Thyroid gland (tissue), 4 donors: ENCODE measurements at places on chromosomes 4 and X. TPM values are rescaled to one million over a fixed set of nuclear protein-coding genes. Genes with fewer than 3 reads are reported as not detected.
A peak's percentile ranks its signal among the peaks of the same experiment; 100 is the strongest.

IBSP gene
- total RNA-seq, result not detected

MAGEB1 gene
- total RNA-seq, result not detected

ZXDA gene
- 13.1 TPM for total RNA-seq

CXCL3 gene
- 0.22 TPM for total RNA-seq

IL13RA1 gene
- total RNA-seq, result 40.0 TPM

MAGEB17 gene
- total RNA-seq, result 0.40 TPM

TMEM271 gene
- not detected for total RNA-seq

LAMP2 gene
- 221 TPM for total RNA-seq

- H3K36me3 ChIP-seq, result no peaks in the 10 kb centered on the region
- no peak for DNase-seq
- no peak overlapping the region for H3K4me3 ChIP-seq
- no peaks in the 10 kb centered on the region for H3K4me1 ChIP-seq
These were observed 42.0 kb upstream of the RBMXL3 start for GRCh38 chrX:115147220-115147619.

DNA sequence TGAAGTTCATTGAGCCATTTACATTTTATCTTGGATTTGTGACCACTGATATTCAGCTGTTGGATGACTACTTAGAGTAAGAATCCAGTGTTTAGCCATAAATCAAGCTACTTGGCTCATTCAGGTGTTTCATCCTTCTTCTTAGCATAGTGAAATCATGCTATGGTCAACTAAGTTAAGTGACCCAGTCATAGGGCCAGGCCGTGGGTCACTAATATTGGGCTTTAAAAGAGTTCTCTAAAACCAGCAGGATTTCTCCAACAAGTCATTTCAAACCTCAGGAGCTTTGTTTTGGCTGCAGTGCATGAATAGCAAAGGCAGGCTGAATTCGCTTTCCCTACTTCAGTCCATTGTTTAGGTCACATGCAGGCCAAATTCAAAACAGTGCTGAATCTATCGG, 181.0 kb downstream of the MAML3 start:
- H3K4me1 ChIP-seq, result peaks cover 58% of the 10 kb centered on the region
- no peak for DNase-seq
- H3K4me3 ChIP-seq, result no peak overlapping the region
- no peaks in the 10 kb centered on the region for H3K27me3 ChIP-seq

- H3K4me3 ChIP-seq, result no peak overlapping the region
- no peaks in the 10 kb centered on the region for H3K4me1 ChIP-seq
- DNase-seq, result peak; percentile 17
These were observed 34.8 kb downstream of the SMPX start for GRCh38 chrX:21723084-21723483.

GRCh38 chr4:75655562-75655961, 17.6 kb downstream of the G3BP2 start:
- H3K36me3 ChIP-seq, result peaks cover 4% of the 10 kb centered on the region
- H3K4me3 ChIP-seq, result no peak overlapping the region
- peaks cover 31% of the 10 kb centered on the region for H3K4me1 ChIP-seq
- no peak for DNase-seq
- no peak overlapping the region for H3K27ac ChIP-seq

GRCh38 chrX:39828971-39829370, 268.8 kb downstream of the BCOR start:
- DNase-seq, result no peak
- H3K27ac ChIP-seq, result no peak overlapping the region
- no peaks in the 10 kb centered on the region for H3K36me3 ChIP-seq
- no peak overlapping the region for H3K4me3 ChIP-seq
- no peaks in the 10 kb centered on the region for H3K4me1 ChIP-seq

- H3K27ac ChIP-seq, result no peak overlapping the region
- no peaks in the 10 kb centered on the region for H3K4me1 ChIP-seq
- H3K36me3 ChIP-seq, result no peaks in the 10 kb centered on the region
- no peak overlapping the region for H3K4me3 ChIP-seq
- DNase-seq, result no peak
These were observed 581.5 kb downstream of the STIM2 start for GRCh38 chr4:27442146-27442545.

GRCh38 chrX:9339603-9340491, 125.0 kb upstream of the TBL1X start:
- H3K27ac ChIP-seq, result no peak overlapping the region
- no peak overlapping the region for H3K4me3 ChIP-seq
- H3K4me1 ChIP-seq, result peaks cover 14% of the 10 kb centered on the region

GRCh38 chr4:17448689-17449088, 63.2 kb downstream of the QDPR start:
- no peaks in the 10 kb centered on the region for H3K27me3 ChIP-seq
- DNase-seq, result no peak
- no peaks in the 10 kb centered on the region for H3K4me1 ChIP-seq
- no peak overlapping the region for H3K4me3 ChIP-seq

DNA sequence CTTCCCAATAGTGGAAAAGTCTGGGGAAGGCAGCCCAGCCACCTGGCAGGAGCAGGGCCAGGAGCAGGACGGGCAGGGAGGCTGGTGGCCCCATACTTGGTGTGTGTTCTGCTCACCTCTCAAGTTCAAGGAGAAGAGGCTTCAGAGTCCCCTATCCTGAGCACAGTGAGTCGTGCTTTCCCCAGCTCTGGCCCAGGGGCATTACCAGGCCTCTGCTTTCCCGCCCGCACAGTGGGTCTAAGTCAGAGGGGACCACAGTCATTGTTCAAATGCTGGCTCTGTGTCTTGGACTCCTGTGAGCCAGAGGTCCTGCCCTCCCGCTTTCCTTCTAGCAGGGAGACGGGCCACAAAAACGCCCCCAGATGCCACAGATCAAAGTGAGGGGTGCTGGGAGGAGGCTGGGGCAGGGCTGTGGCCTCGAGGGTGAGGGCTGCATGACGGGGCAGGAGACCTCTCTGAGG, 27.6 kb downstream of the HTRA3 start:
- DNase-seq, result no peak
- no peak overlapping the region for H3K4me3 ChIP-seq
- H3K27ac ChIP-seq, result no peak overlapping the region
- no peaks in the 10 kb centered on the region for H3K36me3 ChIP-seq
- H3K27me3 ChIP-seq, result no peaks in the 10 kb centered on the region

GRCh38 chr4:143585548-143585947, 72.0 kb downstream of the SMARCA5 start:
- H3K27me3 ChIP-seq, result no peaks in the 10 kb centered on the region
- H3K36me3 ChIP-seq, result no peaks in the 10 kb centered on the region
- H3K27ac ChIP-seq, result no peak overlapping the region
- H3K4me3 ChIP-seq, result no peak overlapping the region
- H3K4me1 ChIP-seq, result no peaks in the 10 kb centered on the region

- no peak overlapping the region for H3K27ac ChIP-seq
- H3K27me3 ChIP-seq, result no peaks in the 10 kb centered on the region
These were observed 31.6 kb upstream of the CT47C1 start for GRCh38 chrX:119041175-119041574.

DNA sequence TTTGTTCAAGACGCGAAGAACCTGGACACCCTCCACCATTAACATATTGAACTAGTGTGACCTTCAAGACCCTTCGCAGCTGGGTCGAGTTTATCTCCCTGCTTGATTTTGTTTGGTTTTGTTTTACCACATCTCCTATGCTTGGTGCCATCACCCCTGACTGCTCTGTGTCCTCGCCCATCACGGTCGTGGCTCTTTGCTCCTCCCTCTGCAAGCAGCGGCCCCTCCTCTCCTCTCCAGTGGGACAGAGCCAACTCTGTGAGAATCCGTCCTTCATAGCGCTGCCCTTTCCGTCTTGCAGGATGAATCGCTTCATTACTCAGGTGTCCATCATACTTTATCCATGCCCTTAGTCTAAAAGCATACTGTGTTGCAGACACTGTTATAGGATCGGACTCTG, 9.1 kb upstream of the FAM149A start:
- no peaks in the 10 kb centered on the region for H3K36me3 ChIP-seq
- no peak overlapping the region for H3K27ac ChIP-seq
- H3K4me3 ChIP-seq, result no peak overlapping the region
- H3K27me3 ChIP-seq, result no peaks in the 10 kb centered on the region

DNA sequence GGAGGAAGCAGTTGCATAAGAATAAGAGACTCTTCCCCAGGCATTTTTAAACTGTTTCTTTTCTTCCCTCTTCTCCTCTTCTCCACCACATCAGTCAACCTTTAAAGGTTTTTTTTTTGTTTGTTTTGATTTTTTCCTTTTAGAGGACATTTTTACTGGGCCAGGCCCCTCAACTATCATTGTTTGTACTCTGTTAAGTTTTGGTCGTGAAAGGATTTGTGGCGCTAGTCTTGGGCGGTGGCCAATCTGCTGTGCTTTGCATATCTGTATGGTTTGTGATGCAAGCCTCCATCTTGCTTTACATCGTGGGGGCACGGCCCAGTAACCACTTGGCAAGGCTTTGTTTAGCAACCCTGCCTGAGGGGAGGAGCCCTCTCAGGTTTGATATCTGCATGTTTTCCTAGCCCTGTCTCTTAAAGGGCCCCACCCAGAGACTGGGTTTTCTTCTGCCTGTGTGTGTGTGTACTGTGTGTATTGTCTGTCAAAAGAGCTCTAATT, 101.9 kb upstream of the SLITRK2 start:
- H3K4me3 ChIP-seq, result no peak overlapping the region
- no peaks in the 10 kb centered on the region for H3K27me3 ChIP-seq
- H3K36me3 ChIP-seq, result no peaks in the 10 kb centered on the region
- no peak overlapping the region for H3K27ac ChIP-seq

DNA sequence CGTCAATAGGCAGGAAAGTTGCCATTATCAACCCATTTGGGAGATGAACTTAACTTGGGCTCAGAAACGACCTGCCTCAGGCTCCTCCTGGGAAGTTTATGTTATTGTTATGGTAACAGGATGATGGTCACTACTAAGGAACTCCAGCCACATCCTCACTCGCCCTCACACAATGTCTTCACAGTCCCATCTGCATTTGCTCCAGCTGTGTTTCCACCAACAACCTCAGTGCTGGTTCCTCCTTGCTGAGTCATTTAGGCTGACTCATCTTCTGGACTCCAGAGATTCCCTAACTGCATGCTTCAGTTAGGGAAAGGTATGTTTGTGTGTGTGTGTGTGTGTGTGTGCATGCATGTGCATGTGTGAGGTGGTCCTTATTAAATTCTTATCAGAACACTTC, 293.4 kb upstream of the BOD1L1 start:
- H3K36me3 ChIP-seq, result no peaks in the 10 kb centered on the region
- no peaks in the 10 kb centered on the region for H3K4me1 ChIP-seq
- no peak for DNase-seq
- no peak overlapping the region for H3K27ac ChIP-seq
- H3K4me3 ChIP-seq, result no peak overlapping the region

GRCh38 chrX:53795576-53795975, 109.1 kb upstream of the HUWE1 start:
- no peaks in the 10 kb centered on the region for H3K27me3 ChIP-seq
- no peaks in the 10 kb centered on the region for H3K4me1 ChIP-seq
- no peak overlapping the region for H3K4me3 ChIP-seq
- no peak overlapping the region for H3K27ac ChIP-seq
- H3K36me3 ChIP-seq, result no peaks in the 10 kb centered on the region

DNA sequence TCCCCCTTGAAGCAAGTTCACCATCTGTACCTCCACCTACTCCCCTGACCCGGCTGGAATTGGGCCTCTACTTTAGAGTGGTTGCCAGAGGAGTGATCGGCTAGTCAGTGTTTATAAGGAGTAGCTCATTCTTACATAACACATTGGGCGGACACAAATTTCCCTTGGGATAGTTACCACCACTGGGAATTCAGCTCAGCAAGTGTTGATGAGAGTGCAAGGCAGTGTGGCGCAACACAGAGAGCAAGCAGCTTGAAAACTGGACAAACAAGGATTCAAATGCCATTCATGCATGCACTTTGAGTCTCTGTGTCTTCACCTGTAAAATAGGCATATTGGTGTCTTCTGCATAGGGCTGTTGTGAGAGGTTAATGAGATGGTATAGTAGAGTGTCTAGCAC, 92.7 kb downstream of the STK32B start:
- H3K27ac ChIP-seq, result no peak overlapping the region
- DNase-seq, result no peak
- no peaks in the 10 kb centered on the region for H3K4me1 ChIP-seq
- no peaks in the 10 kb centered on the region for H3K27me3 ChIP-seq
- H3K36me3 ChIP-seq, result no peaks in the 10 kb centered on the region

DNA sequence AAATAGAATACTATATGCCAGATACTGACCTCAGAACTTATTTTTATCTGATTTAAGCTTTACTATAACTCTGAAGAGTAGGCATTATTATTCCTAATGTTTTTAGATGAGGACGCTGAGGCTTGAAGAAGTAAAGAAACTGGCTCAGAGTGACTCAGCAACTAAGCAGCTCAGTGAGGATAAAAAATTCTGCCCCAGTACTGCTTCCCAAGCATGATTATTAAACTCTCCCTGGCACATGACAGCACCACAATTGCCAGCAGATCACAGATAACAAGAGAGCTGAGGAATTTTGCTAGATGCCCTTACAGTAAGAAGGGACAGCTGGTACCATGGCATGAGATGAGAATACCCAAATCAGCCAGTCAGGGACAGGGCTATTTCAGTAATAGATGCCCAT, 219.4 kb downstream of the NKX6-1 start:
- H3K36me3 ChIP-seq, result no peaks in the 10 kb centered on the region
- peak; percentile 28 for DNase-seq
- peaks cover 16% of the 10 kb centered on the region for H3K4me1 ChIP-seq
- H3K27ac ChIP-seq, result no peak overlapping the region

DNA sequence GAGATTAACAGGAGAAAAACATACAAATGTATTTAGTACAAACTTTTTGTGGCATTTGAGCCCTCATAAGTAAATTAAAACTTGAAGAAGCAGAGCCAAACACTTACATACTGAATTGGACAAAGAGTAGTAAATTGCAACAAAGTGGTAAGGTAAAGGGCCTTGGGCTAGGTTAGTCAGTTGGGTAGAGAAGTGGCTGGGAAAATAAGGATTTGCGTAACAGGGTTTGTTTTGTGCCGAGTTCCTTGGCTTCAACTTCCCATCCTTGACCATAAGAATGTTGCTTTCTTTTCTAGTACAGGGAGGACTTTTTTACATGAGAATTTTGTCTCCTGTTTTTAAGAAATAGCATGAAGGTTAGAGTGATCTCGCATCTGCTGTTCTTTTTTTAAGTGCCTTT, 33.3 kb upstream of the DSPP start:
- H3K27me3 ChIP-seq, result no peaks in the 10 kb centered on the region
- no peak for DNase-seq
- H3K27ac ChIP-seq, result peak overlapping the region; percentile 24
- H3K4me1 ChIP-seq, result peaks cover 7% of the 10 kb centered on the region

DNA sequence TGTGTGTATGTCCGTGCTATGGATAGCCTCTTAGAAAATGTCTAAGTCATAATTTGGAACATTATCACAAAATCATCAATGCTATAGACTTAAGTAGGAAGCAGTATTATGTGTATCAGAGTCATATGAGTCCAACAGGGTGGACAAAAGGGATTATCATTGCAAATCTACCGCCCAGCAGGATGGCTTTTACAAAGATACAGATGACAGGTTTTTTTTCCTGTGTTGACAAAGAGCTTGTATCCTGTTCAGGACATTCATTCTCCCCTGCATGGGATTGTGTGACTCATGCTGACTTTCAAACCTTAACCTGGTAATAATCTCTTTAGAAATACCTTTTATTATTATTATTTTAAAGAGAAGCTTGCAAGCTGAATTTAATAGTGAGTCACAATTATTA, 310.3 kb upstream of the GNPDA2 start:
- no peaks in the 10 kb centered on the region for H3K36me3 ChIP-seq
- no peak overlapping the region for H3K27ac ChIP-seq
- no peaks in the 10 kb centered on the region for H3K4me1 ChIP-seq
- H3K27me3 ChIP-seq, result no peaks in the 10 kb centered on the region

- no peak overlapping the region for H3K4me3 ChIP-seq
- peaks cover 2% of the 10 kb centered on the region for H3K4me1 ChIP-seq
- no peak overlapping the region for H3K27ac ChIP-seq
- no peak for DNase-seq
These were observed 164.8 kb downstream of the VEGFC start for GRCh38 chr4:176627916-176628315.
